ENCODE measurements at places on chromosomes 2 and 18.

GRCh38 chr2:181129364-181130056 is 149.1 kb downstream of the UBE2E3 start:
- DNase-seq = no peak

DNA sequence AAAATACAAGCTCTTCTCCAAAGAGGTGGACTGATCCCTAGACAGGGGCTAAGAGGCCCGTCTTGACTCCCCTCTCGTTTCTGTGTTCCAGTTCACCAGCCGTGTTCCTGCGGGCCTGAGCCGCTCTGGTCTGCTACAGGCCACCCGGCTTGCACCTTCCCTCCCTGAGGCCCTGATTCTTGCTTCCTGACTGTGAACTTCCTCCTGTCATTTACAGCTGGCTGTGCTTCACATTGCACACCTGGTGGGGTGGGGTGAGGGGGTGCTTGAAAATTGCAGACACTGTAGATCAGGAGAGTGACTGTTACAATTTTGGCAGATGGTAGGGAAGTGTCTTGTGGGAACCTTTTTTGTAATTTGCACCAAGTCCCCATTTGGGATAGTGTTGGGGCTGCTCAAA is 64.4 kb downstream of the TSN start:
- no peak for DNase-seq

GRCh38 chr2:47386551-47386950 is 16.4 kb upstream of the MSH2 start:
- no peak for DNase-seq

DNA sequence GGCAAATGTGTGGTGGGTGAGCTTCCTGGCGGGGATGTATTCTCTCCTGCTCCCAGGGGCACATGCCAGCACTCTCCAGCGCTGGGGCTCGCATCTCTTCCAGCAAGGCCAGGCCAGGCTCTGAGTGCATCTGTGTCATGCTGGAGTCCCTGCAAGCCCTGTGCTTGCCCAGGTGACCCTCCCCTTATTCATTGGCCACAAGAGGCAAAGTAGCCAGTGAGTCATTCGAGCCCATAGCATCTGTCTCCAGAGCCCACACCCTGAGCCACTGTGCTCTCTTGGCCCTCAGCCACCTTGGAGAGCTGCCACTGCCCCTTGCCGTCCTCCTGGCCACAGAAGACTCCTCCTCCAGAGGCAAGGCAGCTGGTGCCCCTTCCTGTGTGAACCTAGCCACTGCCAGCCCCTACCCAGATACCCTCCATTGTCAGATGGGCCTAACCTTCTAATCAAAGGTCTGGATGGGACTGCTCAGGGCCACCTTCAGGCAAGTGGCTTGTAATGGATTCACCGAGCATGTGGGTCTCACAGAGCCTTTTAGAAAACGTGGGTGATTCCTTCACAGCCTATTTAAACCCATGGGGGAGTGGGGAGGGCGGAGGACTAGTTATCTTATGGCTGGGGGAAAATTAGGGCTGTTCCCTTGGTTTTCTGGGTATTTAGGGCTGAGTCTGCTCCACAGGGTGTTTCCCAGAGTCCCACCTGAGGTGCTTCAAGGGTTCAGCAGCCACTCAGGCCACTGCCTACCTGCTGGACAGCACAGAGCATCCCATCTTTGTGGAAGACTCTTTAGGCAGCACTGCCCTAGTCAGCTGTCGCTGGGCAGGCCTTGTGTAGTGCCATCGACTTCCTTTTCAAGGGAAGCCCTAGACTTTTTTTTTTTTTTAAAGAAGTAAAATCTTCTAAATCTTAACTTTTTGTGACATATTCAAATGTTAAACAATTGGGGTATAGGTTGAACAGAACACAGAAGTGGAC is 137.4 kb downstream of the ACOXL start:
- DNase-seq = no peak

- DNase-seq = no peak
Observed at GRCh38 chr2:26875065-26875634, 27.2 kb downstream of the DPYSL5 start.

DNA sequence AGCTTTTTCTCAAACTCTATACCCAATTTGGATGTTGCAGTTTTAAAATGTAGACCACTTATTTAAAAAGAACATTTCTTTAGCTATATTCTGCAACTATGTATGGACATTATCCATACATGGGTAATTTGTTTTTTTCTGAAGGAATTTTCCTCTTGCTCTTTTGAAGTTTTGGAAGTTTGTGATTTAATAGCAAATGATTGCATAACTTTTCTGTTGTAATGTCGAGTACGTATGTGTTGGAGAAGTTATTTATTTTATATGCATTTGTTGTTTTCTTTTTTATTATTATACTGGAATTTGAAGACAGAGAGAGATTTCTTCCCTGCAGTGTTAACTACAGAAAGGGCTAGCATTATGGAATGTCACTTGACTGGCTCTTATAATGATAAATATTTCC is 207.7 kb upstream of the FANCL start:
- no peak for DNase-seq

DNA sequence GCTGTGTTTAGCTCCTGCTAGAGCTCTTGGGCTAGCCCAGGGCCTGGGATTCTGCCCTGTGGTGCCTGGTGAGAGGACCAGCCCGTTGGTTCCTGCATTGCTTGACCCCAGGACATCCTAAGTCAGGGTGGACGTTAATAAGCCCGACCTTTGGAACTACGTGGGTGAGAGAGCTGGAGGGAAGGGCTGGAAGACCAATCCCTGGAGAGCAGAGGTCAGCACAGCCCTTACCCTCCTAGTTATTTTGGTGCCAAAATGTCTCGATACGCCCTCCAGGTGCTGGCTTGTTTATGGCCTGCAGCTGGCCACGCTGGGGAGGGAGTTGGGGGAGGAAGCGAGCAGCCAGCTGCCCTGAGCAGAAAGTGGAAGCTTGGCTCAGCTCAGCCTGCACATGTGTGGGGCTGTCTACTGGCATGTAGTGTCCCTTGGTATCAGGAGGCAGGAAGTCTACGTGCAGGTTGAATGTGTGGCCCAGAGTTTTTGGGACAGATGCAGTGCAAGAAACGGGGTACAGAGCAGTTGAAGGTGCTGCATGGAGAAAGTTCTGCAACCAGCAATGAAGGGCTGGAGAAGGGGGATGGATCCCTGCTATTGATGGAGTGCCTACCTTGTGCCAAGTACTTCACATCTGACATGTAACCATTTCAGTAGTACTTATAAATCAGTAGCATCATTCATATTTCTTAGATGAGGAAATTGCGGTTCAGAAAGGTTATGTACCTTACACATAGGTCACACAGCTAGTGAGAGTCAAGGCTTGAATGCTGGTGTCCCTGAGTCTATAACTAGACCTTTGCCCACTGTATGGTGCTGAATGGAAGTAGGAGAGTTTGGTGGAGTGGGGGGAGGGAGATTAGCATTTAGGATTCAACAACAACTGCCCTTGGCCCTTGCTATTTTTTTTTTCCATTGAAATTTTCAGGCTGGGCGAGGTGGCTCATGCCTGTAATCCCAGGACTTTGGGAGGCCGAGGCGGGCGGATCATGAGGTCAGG is 5.0 kb upstream of the DGKD start:
- no peak for DNase-seq

DNA sequence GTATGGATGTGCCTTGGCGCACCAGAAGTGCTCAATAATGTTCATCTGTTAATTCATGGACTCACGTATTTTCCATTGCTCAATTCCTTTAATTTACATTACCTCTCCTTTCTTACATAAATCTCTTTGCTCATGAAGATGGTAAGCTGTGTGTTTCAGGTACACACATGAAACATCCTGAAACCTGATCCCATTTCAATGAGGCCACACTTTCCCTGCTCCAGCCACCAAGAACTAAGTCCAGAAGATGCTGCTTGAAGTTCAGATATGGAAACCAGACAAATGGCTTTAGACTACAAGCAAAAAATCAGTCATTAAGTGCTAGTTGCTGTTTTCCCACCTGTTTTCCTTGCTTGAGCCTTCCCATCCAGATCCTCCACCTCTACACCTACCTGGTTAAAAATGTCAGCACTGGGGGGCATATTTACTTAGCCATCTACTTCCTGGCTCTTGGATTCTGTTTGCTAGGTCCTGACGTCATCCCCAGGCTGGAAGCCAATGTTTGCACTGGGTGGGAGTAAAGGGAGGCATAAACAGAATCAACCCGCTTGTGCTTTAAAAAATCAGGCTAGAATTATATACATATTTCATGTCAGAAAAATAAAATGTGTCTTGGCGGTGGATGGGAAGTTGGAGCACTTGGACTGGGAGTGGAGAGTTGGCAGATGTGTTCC is 309.7 kb downstream of the OSR1 start:
- no peak for DNase-seq

- no peak for DNase-seq
Observed at GRCh38 chr2:8244639-8245038, 437.2 kb upstream of the ID2 start.

- no peak for DNase-seq
Observed at GRCh38 chr2:46393865-46394264, 85.5 kb upstream of the TMEM247 start.

- DNase-seq = no peak
Observed at GRCh38 chr18:48405978-48406377, 3.2 kb downstream of the ZBTB7C start.

DNA sequence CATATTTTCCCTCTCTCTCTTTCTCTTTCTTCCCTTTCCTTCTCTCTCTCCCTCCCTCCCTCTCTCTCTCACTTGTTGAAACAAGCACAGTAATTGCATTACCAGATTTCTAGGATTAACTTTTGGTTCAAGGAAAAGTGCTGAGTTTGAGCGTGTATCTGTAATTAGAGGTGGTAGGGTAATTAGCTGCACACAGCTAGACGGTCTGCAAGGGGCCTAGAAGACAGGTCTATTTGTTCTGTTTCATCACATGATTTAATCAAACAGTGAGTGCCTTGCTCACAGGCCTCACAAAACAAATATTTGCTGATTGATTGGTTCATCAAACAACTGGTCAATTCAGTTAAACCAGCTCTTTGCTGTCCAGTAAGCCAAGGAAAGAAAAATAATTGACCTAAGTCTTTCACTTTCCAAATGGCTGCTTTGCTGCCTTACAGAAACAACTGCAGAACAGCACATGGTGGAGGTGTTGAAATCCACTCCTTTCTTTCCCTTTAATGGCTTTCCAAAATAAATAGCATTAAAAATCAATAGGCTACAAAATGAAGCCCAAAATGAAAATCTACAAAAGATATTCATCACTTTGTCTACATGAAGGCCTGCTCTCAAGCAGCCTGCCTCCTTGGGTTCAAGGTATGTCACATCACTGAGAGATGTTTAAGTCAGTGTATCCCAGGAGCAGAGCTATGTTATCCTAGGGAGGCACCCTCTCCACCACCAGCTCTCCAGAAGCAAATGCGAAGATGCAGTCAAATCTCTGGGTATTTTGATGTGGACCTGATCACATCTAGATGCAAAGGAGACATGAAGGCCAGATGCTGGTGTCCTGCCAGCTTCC is 264.4 kb upstream of the SIX2 start:
- DNase-seq = no peak

Data from glomerular endothelial cell (primary cell).